GM19239 (cell line): ENCODE measurements at places on chromosomes 5 and 9.
A peak's percentile ranks its signal among the peaks of the same experiment; 100 is the strongest.

DNA sequence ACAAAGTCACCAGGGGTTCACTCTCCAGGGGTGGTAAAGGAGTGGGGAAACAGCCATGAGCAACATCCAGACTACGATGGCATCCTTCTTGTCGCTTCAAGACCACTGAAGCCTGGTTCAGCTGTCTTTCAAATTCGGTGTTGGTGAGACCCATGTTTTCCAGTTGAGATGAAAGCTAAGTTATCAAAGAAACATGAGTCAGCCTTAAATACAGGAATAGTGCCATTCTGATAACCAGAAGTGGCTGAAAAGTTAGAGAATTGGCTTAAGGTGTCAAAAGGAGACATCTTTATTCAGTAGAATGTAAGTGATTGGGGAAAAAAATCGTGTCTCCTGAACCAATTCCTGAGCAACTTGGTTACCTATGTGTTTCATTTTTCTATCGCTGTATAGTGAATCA lies 7.0 kb upstream of the CARD19 start:
- DNase-seq: no peak

DNA sequence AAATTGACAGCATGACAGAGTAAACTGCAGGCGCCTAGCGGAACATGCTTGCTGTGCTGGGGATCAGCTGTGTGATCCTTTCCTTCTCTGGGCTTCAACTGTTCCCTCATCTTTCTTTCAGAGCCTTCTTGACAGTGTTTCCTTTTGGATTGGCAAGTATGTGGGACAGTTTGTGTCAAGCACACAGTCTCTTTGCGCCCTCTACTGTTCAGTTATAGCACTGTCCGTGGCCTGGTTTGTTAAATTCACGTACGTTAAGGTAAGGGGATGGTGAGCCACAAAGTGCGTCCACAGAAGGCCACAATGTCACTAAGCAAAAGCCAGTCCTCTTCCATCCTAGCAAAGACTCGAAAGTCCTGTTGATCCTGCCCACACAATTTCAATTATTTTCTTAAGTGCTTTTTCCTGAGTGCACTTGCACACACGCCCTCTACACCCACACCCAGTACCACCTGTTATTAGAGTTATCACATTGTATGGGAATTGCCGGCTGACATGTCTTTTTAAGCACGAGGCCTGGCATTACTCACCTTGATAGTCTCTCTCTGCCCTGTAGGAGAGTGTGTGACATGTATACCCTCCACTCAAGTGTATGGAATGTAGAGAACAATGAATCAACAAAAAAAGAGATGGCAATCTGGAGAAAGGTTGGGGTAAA lies 22.5 kb upstream of the PTPN3 start:
- no peak for DNase-seq

- DNase-seq: no peak
These were observed 408.9 kb upstream of the RGMB start for GRCh38 chr5:98364549-98364948.

GRCh38 chr5:173733831-173734501 lies 117.5 kb upstream of the BOD1 start:
- DNase-seq: peak; percentile 56

- no peak for DNase-seq
These were observed 167.7 kb upstream of the RASA1 start for GRCh38 chr5:87099968-87100367.

GRCh38 chr5:171475596-171475995 lies 56.1 kb downstream of the FGF18 start:
- no peak for DNase-seq
